ENCODE measurements at places on chromosomes 3 and 15.
A peak's percentile ranks its signal among the peaks of the same experiment; 100 is the strongest.

DNA sequence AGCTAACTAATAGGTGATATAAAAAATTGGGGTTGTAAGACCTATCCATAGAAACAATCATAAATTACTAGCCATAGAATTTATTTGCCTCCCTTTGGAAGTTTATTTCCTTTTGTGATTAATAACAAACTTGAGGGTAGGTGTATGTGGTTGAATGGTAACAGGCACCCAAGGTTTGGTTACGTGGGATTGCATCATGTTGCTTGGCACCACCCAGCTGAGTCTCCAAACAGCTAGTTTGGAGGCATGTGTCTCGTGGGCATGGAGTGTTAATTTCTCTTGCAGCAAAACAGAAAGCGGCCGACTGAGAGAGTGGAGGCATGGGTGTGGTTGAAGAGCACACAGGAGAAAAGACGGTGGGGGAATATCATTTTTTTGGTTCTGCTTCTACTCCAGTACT lies 441.4 kb downstream of the CNTN4 start:
- DNase-seq, result peak; percentile 18

DNA sequence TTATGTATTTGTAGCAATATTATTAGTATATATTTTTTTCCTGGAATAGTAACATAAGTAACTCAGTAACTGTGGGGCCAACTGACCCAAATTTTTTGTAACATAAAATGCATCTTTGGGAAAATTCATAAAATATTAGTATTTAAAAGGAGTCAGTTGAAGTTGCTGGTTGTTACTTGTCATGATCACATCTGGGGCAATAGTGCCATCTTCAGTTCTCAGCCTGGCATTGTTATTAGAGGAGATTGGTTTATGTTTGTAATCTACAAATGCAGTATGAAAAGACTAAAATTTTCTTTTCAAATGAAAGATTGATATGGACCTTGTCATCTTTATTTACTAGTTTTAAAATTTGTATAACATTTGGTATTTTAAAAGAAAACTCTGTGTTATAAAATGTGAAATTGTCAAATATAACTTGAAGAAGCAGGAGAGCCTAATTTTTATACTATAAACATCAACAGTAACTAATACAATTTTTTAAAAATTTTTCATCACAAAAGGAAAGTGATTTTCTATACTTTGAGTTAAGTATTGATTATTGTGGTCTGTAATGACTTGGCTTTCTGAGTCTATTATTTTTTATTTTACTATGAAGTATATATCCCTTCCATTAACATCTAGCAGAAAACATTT lies 38.8 kb upstream of the MLF1 start:
- DNase-seq, result peak; percentile 4

- DNase-seq, result no peak
Measured at GRCh38 chr3:411226-411625, 214.7 kb downstream of the CHL1 start.

DNA sequence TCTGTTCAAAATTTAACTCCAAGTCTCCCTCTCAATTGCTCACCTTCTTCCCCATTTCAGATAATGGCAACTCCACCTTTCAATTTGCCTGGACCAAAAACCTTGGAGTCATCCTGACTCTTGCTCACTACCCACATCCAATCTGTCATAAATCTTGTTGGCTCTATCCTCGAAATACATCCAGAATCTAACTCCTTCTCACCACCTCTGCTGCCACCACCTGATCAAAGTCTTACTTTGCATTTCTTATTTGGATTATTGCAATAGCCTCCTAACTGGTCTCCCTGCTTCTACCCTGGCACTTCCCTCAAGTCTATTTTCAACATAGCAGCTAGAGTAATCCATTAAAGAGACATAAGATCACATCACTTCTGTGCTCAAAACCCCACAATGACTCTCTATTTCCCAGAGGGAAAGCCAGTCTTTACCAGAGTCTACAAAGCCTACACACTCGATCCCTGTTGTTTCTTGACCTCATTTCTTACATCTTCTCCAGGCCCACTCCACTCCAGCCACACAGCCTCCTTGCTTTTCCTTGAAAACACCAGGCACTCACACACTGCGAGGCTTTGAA lies 86.6 kb downstream of the GPR156 start:
- no peak for DNase-seq
